Germinal center (tissue), 1 donor: ENCODE measurements at places on chromosomes 3 and 15.
A peak's percentile ranks its signal among the peaks of the same experiment; 100 is the strongest.

- no peak for DNase-seq
Measured at GRCh38 chr3:183275418-183275817, 22.4 kb downstream of the B3GNT5 start.

DNA sequence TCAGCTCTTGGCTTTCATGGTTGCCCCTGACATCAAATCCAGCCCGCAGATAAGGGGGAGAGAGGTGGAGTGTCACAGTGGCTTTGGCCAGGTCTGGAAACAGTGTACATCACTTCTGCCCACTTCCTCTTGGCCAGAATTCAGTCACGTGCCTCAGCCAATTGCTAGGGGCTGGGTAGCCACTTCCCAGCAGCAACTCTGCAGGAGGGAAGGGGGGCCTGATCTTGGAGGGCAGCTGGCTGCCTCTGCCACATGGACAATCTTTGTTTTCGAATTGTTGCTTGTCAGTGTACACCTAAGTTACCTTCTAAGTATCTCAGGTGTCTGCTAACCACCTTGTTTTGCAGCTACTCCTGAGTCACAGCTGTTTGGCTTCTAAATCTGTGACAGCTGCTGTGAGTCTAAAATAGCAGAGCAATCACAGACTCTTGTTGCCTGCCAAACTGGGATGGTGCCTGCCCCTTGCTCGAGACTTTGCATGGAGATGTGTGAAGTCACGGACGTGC lies 41.0 kb upstream of the LIMD1 start:
- DNase-seq: peak; percentile 30

DNA sequence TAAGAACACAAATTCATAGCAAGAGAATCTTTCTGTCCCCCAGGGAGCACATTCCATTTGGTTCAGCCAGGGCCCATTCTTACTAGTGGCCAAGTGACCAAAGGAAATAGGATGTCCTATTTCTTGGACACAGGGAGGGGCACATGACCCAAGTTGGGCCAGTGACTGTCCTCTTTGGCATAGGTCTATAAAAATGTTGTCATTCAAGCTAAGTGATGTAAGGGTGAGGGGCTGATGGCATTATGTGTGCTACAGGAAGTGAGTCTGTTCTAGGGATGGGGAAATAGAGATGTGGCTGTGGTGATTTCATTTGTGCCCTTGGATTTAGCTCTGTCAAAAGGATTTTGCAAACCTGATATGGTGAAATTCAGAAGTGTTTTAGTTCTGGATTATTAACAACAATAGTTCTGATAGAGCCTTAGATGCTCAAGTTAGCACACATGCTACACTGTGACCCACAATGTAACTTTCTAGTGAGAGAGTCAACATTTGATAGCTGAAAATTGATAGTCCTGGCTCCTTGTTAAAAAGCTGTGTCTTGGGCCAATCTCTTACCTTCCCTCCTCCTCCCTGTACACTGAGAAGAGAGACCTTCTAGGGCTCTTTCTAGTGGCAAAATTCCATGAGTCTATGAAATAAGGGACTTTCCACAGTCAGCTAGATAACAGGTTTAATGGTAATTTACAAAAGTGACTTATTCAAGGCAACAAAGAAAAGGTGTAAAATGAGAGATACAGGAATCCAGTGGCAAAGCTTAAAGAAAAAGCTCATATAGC lies 117.2 kb downstream of the THRB start:
- DNase-seq: no peak

- no peak for DNase-seq
Measured at GRCh38 chr3:42822828-42823227, 13.6 kb downstream of the ACKR2 start.

- peak; percentile 40 for DNase-seq
Measured at GRCh38 chr3:149970716-149971402, at the start of gene PFN2. PFN2 (minus strand) TSS chr3:149970895; CDS start chr3:149970856, 39 bp downstream.

- no peak for DNase-seq
Measured at GRCh38 chr15:72958634-72959033, 93.6 kb upstream of the NEO1 start.

GRCh38 chr3:62128051-62128450 lies 245.3 kb downstream of the FEZF2 start:
- no peak for DNase-seq

DNA sequence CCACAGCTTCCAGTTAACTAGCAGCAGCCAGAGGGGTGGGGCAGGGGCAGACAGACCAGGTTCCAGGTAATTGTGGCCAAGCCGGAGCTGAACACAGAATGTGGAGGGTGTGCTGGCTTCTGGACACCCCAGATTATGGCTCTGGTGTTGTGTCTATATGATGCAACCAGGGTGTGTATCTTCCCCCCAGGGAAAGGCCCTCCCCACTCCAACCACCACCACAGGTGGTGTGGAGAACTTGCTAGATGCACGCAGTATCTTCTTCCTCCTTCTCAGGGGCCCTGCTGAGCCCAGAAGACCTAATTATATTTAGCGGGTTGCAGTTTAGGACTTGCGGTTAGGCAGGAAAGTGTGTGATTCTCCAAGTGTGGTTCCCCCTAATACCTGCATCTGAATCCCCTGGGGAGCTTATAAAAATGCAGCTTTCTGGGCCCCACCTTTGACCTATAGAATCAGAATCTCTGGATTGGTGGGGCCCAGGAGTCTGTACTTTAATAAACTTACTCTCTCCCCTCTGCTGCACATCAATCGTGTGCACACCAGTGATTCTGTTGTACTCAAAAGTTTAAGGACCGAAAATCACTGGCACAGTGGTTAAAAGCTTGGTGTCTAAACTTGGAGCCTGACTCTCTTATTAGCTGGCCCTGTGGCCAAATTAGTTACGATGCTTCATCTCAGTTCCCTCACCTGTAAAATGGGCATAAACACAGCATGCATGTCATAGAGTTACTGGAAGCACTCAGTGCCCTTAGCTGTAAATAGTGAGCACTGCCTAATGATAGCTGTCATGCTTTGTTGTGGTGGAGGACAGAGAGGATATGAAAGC lies 379.1 kb upstream of the PROK2 start:
- DNase-seq: peak; percentile 89

GRCh38 chr3:61965770-61966131 lies 404.4 kb downstream of the PTPRG start:
- no peak for DNase-seq

- no peak for DNase-seq
Measured at GRCh38 chr3:129470861-129471260, 30.8 kb downstream of the IFT122 start.

GRCh38 chr3:7437231-7437630 lies 576.3 kb downstream of the GRM7 start:
- DNase-seq: no peak

DNA sequence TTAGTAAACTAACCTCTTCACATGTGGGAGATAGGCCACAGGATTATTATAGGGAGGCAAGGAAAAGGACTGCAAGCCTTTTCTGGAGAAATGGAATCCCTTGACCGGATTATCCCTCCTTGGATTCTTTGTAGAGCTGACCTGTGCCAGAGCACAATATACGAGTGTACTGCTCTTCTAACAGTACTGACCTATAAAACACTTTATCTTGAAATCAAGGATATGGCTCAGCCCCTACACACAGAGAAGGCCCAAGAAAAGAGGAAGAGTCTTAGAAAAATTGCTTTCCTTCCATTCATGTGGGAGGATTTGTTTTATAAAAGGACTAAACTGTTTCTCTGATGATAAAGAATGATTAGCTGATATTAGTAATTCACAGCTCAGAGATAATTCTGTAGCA lies 42.2 kb downstream of the DMXL2 start:
- no peak for DNase-seq

- no peak for DNase-seq
Measured at GRCh38 chr3:33433843-33434242, 6.4 kb downstream of the UBP1 start.
